Endothelial cell (in vitro differentiated cells): ENCODE measurements at places on chromosomes 6 and 20.

- DNase-seq, result peak; percentile 35
Observed at GRCh38 chr20:64188682-64189529, 24.7 kb downstream of the MYT1 start.

DNA sequence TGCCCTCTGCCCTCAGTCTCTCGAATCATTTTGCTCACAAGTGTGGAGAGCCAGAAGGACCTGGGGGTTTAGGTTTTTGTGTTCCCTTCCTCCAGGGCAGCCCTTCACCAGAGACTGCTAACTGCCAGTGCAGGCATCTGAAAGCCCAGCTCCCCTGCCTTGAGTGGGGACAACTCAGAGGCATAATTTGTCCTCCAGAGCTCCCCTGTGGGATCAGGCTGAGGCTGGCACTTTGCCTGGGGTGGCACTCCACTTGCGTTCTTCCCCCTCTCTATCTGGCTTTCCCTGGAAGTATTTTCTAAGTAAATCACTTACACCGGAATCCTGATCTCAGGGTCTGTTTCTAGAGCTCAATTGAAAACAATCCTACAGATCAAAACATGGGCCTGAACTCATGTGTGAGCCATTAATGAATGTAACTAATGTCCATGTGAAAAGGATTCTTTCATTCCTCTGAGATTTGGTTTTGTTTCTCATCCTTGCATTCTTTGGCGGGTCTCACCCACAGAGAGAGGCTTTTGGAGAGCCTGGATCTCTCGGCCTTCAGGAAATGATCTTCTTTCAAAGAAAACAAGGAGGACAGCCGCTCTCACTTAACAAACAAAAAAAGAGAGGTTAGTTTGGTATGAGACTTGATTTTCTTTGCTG is 125.7 kb upstream of the RIPOR2 start:
- no peak for DNase-seq

- no peak for DNase-seq
Observed at GRCh38 chr6:153485072-153485471, 354.0 kb upstream of the RGS17 start.

GRCh38 chr6:137560184-137560563 is 66.0 kb upstream of the OLIG3 start:
- DNase-seq, result no peak

- DNase-seq, result no peak
Observed at GRCh38 chr6:155400654-155400965, 55.0 kb downstream of the NOX3 start.

GRCh38 chr20:46056970-46057855 is 28.2 kb downstream of the SLC12A5 start:
- peak; percentile 79 for DNase-seq

DNA sequence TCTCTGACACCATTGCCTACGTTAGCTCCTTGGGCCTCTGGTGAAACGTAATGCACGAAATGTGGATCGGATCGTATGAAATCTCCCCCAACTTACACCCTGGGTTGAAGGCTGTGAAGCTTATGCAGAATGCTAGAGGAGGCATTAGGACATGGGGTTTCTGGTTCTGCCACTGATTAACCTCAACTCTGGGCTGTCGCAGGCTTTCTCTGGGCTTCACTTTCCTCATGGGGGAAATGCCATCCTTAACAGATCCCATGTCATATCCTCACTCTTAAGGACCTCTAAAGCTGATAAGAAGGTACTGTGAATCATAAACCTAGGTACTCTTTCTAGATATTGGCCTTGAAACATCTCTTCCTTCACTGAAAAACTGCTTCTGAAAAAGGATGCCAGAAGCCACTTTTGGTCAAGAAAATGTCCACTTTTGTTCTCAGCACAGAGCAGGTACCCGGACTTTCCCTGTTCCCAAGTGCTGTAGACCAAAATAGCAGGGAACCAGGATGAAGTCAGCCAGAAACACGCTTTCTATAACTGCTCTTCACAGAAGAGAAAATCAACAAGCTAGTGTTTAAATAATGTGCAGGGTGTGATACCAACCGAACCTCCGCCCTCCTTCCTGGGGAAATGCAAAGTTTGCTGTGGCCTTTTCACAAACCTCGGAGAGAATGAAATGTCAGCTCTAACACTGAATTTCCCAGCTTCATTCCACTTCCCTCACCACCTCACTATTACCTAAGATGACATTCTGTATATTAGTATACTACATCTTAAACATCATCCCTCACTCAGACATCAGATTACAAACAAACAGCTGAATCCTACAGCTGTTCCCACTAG is 118.9 kb downstream of the BACH2 start:
- no peak for DNase-seq

GRCh38 chr6:37110500-37111461 is 59.2 kb upstream of the PIM1 start:
- no peak for DNase-seq

- DNase-seq, result no peak
Observed at GRCh38 chr6:115947966-115948541, 112.6 kb downstream of the FRK start.

DNA sequence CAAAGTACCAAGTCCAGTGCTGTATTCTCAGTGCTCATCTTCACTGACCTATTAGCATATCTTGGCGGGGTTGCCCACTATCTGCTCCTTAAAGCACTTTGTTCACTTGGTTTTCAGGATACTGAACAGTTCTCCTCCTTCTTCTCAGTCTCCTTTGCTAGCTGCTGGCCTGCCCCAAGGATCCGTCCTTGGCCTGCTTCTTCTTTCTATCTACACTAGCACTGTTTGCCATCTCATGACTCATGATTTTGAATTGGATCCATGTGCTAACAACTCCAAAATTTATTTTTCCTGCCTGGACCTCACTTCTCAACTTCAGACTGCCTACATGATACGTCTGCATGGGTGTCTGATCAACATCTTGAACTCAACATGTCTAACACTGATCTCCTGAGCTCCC is 15.5 kb downstream of the TPD52L1 start:
- no peak for DNase-seq

GRCh38 chr6:57201718-57202117 is 20.4 kb downstream of the RAB23 start:
- no peak for DNase-seq

DNA sequence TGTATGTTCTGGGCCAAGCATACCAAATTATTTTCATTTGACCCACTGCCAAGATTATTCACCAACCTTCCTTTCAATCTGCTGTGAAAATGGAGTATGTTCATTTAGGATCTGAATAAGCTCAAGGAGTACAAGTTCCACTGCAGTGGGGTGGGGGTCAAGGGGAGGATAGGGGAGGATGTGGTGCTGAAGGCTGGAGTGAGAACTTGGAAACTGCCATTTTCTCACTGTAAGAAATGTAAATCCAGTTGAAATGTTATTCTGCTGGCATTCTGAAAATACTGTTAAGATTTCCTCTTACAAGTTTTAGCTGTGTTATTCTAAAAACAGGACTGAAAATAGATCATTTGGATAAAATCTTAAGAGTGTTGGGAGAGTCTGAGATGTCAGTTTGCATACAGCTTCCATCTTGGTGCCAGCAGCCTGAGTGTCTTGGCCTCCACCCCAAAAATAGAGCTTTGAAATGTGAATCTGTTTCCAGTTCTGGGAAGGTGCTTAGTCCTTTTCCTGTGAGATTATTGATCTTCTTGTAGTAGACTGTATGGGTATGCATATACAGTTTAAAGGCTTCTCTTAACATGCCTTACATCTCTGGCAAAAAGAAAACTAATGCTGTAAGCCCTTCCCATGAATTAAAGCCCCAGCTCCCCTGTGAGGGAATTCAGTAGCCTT is 84.3 kb downstream of the CTNNBL1 start:
- DNase-seq, result no peak
